ENCODE measurements at places on chromosomes 16 and 17. TPM values are rescaled to one million over a fixed set of nuclear protein-coding genes. Genes with fewer than 3 reads are reported as not detected.

DNA sequence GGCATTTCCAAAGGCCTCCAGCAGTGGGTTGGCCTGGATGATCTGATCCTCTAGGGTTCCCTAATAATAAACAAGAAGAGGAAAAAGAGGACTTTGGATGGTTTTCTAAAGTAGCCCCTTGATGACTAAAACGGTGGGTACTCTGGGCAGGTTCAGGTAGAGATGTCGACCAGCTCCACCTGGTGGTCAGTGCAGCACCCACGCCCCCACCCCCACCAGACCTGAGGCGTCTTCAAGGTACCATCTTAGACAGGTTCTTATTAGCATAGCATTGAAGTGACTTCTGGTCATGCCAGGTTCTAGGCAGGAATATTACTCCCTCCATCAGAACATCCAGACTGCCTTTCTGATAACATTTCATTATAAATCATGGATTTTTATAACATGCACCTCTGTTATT lies 15.0 kb downstream of the MYH13 start:
- no peak for DNase-seq

DNA sequence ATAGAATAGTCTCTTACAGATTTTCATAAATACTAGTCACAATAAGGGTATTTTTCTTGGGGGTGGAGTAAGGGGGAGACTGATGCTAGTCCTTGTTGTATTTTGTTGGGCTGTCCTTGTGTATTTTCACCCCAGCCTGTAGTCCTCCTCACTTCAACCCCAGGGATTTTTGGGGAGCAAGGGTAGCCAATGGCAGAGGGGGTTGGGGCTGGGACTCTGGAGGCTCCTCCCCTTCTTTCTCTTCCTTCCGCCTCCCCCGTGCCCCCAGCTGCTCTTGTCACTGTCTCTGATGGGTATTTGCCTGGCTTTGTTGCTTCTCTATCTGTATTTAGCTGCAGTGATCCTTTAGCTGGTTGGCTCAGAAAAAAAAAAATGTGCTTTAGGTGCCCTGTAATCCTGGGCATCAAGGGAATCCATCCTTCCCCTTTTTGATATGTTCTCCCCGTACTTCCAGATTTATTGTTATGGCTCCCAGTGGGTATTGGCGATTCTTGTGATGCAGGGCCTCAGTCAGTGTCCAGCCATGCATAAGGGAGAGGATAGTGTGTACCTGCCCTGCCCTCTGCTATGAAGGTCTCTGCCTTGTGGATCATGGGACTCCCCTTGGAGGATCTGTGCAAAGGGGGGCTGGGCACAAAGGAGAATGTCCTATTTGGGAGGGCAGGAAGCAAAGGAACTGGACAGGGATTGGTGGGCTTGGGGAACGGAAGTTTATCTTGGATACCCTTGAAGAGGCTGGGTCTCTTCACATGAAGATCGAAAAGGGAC lies 16.5 kb downstream of the SNF8 start:
- no peak for DNase-seq

- DNase-seq, result no peak
Measured at GRCh38 chr16:53198933-53199332, 144.1 kb downstream of the CHD9 start.

DNA sequence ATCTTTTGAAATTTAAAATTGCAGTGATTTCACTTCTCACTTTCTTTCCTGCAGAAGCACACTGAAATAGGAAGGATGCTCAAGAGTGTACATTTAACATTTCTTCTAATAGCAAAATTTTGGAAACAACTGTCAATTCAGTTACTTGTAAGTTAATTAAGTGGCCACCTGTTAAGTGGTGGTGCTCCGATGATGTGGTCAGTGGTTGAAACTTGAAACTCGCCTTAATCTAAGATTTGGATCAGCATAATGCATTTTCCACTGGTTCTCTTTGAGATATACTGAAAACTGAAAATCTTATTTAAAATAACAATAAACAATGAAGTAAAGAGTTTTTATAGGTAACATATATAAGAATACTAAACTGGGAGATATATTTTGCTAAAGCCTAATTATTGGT lies 7.0 kb upstream of the MYH8 start:
- DNase-seq, result no peak

DNA sequence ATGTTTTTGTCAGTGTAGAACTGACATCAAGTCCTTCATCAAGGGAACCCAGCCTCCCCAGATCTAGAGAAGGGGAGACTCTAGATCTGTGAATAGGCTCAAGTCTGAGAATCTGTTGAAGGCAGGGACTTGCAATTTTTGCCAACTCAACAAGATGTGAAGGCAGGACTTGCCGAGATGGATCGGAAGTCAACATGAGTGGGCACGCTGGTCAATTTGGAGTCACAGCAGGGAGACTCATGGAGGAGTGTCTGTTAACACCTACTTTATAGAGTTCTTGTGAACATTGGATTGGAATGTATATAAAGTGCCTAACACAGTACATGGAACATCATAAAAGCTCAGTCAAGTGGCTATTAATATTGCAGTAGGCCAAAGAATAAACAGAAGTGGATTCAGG lies 10.0 kb downstream of the ZNF689 start:
- DNase-seq, result no peak

GRCh38 chr17:81833921-81834830 lies 674 bp downstream of the PPP1R27 start:
- DNase-seq, result no peak

DNA sequence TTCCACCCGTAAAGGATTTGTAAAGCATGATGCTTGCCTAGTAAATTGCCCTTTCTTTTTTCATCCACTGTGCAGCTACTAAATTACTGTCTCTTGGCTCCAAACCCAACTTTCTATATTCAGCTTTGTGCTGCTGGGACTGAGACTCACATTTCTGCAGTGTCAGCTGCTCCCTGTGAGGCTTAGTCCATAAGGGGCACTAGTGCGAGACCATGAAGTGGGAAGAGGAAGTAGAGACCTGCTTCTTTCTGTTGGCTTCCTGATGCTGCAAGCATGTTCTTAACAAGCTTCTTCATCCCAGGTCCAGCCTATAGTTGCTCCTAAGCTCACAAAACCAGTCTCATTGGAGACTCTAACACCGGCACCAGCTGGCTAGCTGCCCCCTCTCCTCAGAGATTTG lies 74.9 kb upstream of the HS3ST2 start:
- DNase-seq, result no peak

DNA sequence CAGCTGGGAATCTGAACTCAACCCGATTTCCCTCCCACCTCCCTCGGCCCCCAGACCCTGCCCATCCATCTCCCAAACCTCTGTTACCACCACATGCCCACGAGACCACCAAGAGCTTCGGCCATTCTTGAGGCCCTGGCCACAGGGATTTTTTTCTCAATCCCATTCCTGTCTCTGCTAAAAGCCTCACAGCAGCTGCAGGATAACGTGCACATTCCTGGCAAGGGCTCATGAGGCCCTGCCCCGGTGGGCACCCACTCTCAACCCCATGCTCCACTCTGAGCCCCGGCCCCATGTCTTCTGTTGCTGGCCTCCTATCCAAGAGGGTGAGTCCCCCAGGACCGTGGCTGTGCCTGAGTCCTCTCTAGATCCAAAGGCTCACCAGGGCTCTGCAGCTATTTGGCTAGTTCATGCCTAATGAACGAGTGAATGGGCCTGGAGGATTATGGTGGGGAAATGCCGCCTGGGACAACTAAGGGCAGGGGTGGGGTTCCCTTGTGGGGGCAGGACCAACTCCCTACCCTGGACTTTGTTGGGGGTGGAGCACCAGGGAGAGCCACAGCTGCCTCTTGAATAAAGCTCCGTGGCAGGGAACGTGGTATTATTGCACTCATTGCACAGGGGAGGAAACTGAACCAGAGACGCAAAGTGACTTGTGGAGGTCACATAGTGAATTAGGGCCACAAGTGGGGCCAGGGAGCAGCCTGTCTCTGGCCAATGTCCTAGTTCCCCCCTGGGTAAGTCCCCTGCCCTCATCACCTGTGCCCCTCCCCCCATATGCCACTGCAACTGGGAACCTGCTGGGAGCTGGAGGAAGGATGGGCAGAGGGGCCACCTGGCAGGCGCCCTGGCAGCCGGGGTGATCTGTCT lies 113.8 kb upstream of the SMURF2 start:
- DNase-seq, result no peak

- peak; percentile 68 for DNase-seq
Measured at GRCh38 chr17:8226536-8227237, 16.3 kb upstream of the AURKB start.

DNA sequence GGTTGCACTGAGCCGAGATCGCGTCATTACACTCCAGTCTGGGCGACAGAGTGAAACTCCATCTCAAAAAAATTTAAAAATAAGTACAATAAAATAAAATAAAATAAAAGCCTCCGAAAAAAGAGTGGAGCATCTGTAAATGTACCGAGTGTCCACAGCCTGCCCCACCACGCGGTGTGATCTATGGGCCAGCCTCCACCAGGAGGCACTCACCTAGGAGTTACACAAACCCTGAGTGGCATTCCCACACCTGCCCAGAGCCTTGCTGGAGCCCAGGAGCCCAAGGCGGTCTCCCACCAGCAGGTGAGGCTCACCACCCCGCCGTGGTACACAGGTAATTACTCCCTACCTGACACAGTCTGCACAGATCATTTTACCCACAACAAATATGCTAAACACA lies 183.2 kb downstream of the ZNF423 start:
- DNase-seq, result no peak

- no peak for DNase-seq
Measured at GRCh38 chr16:26133416-26134093, 441.8 kb downstream of the HS3ST4 start.

- no peak for DNase-seq
Measured at GRCh38 chr17:60077672-60078519, 825 bp downstream of the HEATR6 start.

- DNase-seq, result peak; percentile 59
Measured at GRCh38 chr16:10405386-10405939, 19.6 kb downstream of the ATF7IP2 start.

DNA sequence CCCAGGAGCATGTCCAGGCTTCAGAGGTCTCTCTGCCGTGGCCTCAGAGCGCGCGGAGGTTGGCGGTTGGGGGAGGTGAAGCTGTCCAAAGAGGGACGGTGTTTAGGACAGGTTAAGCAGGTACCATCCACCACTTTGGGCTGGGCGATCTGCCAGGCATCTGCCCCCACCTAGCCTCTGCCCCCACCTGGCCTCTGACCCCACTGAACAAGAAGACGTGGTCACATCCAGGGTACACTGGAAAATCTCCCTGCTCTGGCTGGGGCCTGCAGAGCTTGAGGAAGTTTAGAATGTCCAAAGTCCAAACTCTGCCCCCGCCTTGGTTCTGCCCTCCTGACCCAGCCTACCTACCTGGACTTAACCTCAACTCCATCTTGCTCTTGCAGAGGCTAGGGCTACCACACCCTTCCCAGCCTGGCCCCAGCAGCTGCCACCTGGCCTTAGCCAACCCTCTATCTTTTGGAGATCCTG lies 1.6 kb downstream of the ITGA3 start:
- peak; percentile 23 for DNase-seq

DNA sequence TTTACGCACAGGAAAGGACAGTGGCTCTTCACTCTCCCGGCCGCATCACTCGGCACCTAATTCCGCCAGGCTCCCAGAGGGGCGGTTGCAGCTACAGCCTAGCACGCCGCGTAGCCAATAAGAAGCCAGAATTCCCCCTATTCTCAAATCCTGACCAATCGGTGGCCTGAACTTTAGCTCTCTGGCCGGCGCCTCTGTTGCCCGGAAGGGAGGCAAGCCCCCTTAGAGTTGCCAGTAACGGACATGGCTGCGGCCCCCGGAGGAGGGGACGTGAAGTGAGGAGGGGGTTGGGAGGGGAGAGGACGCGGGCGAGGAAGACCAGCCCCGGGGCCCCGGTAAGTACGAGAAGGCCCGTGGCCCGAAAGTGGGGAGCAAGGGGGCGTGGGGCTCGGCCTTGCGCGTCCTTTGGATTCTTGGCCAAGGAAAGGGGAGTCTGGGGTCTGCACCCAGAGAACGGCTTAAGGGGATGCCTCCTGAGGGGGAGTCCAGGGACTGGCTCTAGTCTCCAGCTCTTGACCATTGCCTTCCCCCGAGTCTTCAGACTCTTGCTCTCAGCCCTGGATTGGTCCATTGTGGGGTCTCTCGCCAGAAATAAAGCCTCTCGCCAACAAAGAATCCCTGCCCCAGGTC lies at the start of gene TMEM94:
Gene TMEM94 (plus strand): TSS at position 219 of the 630 bp plus-strand sequence. CDS start 15,271 bp downstream, outside the sequence.
- peak; percentile 96 for DNase-seq

DNA sequence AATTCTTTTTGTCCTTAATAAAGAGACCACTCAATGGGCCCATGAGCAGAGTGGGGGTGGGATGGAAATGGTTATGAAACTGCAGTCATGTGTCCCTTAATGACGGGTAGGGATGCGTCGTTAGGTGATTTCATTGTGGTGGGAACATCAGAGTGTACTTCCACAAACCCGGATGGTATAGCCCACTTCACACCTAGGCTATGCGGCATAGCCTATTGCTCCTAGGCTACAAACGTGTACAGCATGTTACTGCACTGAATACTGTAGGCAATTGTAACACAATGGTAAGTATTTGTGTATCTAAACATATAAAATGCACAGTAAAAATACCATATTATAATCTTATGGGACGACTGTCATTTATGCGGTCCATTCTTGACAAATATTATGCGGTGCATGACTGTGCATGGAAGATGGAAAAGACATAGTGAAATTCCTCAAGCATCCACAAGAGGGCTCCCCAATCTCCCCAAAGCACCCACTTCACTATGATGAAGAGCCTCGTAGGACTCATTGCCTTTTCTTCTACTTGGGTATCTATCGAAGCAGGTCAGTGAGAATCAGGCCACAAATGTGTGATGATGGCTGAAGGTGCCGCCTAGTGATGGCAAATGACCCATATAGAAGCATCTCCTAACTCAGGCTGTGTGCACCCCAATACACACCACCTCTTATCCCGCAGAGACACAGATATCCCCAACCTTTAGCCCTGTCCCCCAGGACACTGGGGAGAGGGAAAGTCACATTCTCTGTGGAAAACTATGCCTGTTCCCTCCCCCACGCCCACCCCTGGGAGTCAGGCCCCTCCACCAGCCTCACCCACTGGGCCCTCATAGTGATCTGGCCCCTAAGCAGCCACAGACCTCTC lies 43.5 kb downstream of the TBX21 start:
- peak; percentile 33 for DNase-seq

GRCh38 chr16:27824006-27824405 lies 239.5 kb downstream of the GSG1L start:
- DNase-seq, result no peak

DNA sequence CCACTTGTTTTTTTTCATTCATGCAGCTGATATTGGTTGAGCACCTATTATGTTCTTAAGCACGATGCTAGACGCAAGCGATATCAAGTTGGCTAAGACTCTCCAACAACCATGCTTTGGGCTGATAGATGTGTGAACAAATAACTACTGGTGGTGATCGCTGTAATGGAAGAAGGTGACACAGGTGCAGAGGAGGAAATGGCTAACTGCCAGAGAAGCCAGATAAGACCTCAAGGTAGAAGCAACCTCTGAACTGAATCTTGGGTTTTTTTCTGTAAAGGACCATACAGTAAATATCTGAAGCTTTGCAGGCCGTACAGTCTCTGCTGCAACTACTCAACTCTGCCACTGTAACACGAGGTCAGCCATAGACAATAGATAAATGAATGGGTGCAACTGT lies 97.9 kb downstream of the C17orf67 start:
- DNase-seq, result peak; percentile 16

- peak; percentile 65 for DNase-seq
Measured at GRCh38 chr17:29565643-29566472, 979 bp downstream of the ABHD15 start.

- no peak for DNase-seq
Measured at GRCh38 chr17:44972953-44973352, 4.8 kb upstream of the C1QL1 start.

FOXC2 gene
- total RNA-seq, result 0.78 TPM

LUC7L3 gene
- 71.2 TPM for total RNA-seq

IKZF3 gene
- 0.78 TPM for total RNA-seq

MYH1 gene
- total RNA-seq, result not detected

ABCA10 gene
- 30.7 TPM for total RNA-seq

TNFSF13 gene
- 18.8 TPM for total RNA-seq

VEZF1 gene
- 14.5 TPM for total RNA-seq

TBX4 gene
- not detected for total RNA-seq

Measured in body of pancreas (tissue), 4 donors.